ENCODE measurements at places on chromosomes 5 and 9. TPM values are rescaled to one million over a fixed set of nuclear protein-coding genes. Genes with fewer than 3 reads are reported as not detected.

DNA sequence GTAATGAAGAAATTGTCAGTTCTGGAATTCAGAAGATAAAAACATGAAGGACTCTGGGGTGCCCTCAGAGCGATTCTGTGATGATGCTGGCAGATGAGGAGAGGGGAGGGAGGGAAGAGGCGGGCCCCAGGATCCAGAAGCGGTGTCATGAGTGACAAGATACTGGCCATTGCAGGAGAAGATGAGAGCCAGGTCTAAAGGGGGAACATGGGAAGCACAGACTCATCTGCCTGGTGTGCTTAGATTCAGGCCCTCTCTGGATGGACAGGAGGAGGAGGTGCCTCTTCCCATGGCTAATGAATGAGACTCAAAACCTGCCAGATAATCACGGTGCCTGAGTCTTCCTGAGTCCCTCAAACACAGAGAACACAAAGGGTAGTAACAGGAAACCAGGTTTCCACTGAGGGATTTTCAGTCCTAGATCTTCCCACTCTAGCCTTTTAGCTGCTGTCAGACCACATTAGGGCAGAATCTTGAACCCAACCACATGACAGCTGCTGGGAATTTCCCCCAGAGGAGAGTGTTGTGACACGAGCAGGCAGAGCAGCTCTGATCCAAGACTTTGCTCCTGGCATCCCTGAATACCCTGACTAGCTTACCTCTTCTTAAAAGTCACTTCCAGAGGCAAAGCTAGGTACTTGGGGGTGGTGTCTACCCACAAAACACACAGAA is 28.2 kb upstream of the HSPA9 start:
- DNase-seq, result no peak

DNA sequence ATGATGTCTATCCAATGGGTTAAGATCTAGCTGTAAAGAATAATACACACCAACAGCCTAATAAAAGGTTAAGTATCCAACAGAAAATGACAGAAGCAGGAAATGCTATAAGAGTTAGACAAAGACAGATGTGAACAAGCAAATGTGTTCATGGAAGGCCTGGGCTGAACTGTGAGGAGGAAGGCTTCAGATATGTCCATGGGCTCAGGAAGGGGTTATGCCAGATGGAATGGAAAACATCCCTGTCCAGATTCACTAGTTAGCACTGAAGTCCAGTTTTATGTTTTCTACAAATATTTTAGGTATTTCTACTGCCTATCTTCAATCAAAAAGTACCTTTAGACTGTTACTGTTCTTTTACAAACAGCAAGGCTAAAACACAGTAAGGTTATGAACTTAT is 27.1 kb downstream of the ERAP1 start:
- no peak for DNase-seq

GRCh38 chr9:33614001-33614687 is 90.1 kb downstream of the ANKRD18B start:
- no peak for DNase-seq

- DNase-seq, result peak; percentile 7
These were observed 131.2 kb downstream of the HTR4 start for GRCh38 chr5:148523139-148523538.

DNA sequence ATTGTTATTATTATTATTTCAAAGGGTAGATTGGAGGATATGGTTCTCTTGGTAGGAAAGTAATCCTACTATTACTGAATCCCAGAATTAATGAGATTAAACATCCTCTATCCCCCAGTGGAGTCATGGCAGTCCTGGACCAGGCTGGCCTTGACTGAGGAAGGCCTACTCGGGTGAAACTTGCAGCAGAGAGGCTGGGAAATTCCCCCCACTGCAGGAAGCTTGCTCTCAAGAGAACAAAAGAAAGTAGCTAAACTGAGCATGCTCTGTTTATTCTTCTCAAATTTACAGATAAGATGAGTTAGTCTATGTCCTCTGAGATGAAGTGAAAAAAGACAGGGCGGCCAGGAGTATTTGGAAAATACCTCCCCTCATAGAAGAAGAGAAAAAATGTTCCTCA is 233.9 kb upstream of the RPS23 start:
- no peak for DNase-seq

Gene IFNA14
- total RNA-seq, result not detected

DNA sequence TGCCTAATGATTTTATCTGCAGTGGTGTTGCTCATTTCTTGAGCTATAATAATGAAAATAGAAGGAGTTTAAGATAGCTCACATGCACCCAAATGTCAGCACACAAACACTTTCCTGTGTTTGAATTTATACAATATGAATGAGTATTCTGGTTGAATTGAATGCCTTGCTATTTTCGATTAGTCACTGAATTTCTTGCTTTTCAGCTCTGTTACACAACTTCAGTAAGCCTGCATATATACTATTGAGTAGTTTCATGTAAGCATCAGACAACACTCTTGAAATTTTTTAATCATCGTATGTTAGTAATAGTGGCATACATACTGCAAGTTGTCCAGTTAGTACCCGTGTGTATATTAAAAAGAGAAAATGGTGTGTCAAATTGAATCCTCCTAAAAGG is 281.5 kb upstream of the GRIA1 start:
- no peak for DNase-seq

DNA sequence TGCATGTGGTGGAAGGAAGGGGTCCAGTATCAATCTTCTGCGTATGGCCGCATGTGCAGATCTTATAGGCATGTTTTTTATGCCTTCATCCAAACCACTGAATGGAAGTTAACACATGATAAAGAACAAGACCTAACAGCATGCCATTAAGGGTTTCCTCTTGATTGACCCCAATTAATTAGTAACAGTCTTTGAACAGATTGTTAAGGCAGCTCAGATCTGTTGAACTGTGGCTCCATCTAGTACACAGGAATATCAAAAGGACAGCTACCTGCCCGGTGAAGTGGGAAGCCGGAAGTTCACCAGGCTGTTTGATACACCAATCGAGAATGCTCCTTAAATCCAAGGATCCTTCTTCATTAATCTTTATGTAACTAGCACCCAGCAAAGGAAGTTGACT is 159.9 kb upstream of the ADAMTS16 start:
- DNase-seq, result no peak

DNA sequence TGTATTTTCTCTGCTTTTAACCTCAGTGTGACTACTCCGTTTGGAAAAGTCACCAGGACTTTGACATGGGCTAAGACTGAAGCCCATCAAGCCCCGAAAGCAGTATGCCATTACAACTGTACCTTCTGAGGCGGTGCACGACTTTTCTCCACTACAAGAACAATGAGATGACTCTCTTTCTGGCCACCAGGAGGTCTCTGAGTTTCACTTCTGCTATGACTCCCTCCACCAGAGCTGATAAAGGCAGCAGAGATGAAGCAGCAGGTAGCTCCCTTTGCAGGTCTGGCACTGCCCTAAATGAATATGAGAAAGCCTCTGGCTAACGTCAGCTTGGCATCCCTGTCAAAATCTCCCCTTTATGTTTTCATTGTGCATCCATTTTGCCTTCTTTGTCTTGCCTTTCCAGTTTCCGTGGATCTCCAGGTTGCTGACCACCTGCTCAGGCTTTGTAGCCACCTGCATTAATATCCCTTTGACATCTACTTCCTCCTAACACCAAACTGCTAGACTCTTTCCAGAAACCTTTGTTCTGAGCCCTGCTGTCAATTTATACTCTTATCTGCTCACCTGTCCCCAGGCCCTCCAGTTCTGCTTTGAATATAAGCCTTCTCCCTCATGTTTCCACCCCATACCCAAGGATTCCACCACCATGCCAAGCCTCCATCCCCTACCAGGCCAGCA is 221.7 kb downstream of the ZNF608 start:
- DNase-seq, result no peak

DNA sequence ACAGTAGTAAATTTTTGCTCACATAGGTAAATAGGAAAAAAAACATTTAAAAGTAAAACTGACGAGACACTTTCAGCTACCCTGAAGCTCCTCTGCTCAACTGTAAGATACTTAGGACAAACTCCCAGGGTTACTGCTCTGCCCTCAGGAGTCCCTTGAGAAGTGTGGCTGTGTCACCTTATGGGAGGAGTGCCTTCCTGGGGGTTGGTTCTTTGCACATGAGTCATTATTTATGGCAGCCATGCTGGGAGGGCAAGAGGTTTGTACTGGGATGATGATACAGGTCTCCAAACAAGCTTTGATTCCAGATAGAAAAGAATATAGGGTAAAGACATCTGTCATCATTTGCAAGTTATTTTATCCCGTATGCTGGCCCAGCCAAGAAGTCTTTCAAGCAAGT is 45.9 kb downstream of the TTC1 start:
- DNase-seq, result no peak
